Fibroblast of the aortic adventitia (primary cell): ENCODE measurements at places on chromosomes 13 and 19. TPM values are rescaled to one million over a fixed set of nuclear protein-coding genes. Genes with fewer than 3 reads are reported as not detected.

The RAP2A gene
- total RNA-seq = 18.3 and 29.0 TPM in 2 replicates

DNA sequence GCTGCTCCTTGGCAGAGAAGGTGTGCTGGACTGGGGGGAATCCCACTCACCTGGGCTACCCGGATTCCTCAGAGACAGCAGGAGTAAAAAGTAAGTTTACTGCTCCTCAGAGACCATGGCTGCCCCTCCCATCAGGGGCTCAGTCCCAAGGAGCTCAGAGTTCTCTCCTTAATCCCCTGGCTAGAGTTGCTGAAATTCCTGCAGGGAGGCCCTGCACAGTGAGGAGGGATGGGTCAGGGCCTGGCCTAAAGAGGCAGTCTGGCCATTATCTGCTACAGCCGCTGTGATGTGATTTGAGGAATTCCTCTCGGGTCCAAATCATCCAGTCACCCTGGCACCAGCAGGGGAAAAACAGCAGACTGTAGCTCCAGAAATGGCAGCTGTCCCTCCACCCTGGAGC lies 502.5 kb downstream of the PCDH17 start:
- no peak for DNase-seq

The GRIN2D gene
- total RNA-seq = 1.2 and 2.2 TPM in 2 replicates

GRCh38 chr19:19259741-19260140 lies 13.4 kb downstream of the TM6SF2 start:
- DNase-seq = no peak

The SMIM24 gene
- not detected in 2 replicates for total RNA-seq

The ZNF799 gene
- 2.4 and 3.8 TPM in 2 replicates for total RNA-seq

The APOC4 gene
- not detected in 2 replicates for total RNA-seq

The GPR12 gene
- total RNA-seq = 0.41 TPM in 1 of 2 replicates, not detected in the other

DNA sequence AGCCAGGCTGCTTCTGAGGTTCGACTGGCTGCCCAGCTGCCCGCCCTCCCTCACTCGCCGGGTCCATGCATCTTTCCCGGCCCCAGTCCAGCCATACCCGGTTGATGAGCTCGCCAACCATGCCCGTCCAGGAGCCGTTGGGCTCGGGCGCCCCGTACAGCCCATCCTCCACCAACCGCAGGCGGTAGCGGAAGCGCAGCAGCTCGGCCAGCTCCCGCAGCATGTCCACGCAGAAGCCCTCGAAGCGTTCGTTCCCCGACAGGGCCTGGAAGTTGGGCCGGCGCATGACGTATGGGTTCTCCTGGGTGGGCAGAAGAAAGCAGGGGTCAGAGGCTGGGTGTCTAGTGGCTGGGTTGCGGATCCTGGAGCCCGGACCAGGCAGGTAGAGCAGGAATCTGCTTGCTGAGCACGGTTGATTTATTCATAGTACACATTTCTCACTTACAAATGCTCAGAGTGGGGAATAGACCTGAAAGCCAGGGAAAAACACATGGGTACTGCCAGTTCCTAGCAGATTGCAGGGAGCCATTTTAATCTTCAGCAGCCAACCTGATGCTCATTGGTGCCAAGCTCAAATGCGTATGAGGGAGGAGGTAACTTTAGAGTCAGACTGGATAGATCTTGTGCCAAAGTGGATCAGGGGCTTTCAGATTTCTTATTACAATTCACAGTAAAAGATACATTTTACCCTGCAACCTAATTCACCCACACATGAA lies 27.4 kb downstream of the GRIK5 start:
- DNase-seq = no peak
